Right lobe of liver (tissue), 6 donors: ENCODE measurements at places on chromosomes 2 and 18. TPM values are rescaled to one million over a fixed set of nuclear protein-coding genes. Genes with fewer than 3 reads are reported as not detected.
A peak's percentile ranks its signal among the peaks of the same experiment; 100 is the strongest.

DNA sequence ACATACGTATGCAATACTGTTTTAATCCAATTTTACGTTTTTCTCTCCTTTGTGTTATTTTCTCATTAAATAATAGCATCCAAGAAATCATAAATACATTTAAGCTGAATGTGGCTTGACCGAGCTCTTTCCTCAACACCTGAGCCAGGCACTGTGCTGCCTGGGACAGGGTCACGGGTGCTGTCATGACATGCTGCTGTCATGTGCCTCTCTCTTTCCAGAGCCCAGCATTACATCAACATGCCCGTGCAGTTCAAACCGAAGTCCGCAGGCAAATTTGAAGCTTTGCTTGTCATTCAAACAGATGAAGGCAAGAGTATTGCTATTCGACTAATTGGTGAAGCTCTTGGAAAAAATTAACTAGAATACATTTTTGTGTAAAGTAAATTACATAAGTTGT, 94.1 kb upstream of the LDLRAD4 start:
- peak; percentile 64 for DNase-seq

- no peak for DNase-seq
Observed at GRCh38 chr18:3914833-3915610, 465.1 kb downstream of the TGIF1 start.

DNA sequence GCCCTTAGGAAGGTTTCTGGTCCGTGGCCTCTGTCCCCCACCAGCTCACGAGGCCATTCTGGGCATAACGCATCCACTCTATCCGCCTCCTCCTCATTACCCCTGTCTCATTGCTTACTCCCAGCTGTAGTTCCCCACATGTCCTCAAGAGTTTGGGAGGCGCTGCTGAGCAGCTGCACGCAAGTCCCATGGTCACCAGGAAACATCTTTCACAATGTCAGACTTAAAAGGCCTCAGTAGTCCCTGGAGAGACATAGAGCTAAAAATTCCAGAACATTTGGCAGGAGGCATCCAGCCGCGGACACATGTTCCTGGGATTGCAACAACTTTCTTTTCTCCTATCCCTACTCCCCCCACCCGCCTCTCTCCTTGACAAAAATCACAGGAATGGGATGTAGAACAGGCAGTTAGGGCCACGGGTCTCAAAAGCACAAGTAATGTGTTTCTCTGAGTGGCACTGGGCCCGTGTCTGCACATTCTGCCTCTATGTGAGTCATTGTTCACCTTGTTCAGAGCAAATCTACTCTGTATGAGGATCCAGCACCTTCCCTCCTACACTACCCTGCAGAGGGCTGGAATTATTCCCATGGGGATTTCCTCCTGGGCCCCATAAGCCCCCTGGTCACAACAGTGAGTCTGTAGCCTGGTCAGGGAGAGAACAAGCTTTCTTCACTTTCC, 8.1 kb downstream of the LBH start:
- DNase-seq: peak; percentile 39

The GALNT3 gene
- total RNA-seq: 0.31 TPM

- no peak for DNase-seq
Observed at GRCh38 chr2:166614029-166614428, 120.0 kb upstream of the SCN7A start.

DNA sequence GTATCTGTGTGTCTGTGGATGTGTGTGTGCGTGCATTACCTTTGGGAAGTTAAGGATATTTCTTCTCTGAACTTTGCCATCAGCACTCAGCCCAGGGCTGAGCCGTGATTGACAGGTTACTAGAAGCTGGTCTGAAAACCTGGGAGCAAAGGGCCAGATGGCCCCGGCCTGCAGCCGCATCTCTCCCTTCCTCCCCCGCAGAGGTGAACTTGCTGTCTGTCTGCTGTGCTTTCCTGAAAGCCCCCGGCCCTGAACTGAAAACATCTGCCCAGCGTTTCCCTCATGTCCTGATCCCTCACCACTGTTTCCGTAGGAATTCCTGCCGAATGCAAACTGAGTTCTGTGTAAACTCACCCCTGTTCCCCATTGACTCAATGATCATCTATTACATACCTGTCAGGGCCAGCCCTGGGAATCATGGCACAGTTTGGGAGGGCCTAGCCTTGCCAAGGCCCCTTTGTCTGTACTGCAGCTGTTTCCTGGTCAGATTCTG, 45.8 kb downstream of the MYCN start:
- no peak for DNase-seq

The ITGA6 gene
- total RNA-seq: 14.9 TPM

- no peak for DNase-seq
Observed at GRCh38 chr2:150619607-150620330, 132.3 kb upstream of the RND3 start.

The APOB gene
- total RNA-seq: 3,271 TPM

DNA sequence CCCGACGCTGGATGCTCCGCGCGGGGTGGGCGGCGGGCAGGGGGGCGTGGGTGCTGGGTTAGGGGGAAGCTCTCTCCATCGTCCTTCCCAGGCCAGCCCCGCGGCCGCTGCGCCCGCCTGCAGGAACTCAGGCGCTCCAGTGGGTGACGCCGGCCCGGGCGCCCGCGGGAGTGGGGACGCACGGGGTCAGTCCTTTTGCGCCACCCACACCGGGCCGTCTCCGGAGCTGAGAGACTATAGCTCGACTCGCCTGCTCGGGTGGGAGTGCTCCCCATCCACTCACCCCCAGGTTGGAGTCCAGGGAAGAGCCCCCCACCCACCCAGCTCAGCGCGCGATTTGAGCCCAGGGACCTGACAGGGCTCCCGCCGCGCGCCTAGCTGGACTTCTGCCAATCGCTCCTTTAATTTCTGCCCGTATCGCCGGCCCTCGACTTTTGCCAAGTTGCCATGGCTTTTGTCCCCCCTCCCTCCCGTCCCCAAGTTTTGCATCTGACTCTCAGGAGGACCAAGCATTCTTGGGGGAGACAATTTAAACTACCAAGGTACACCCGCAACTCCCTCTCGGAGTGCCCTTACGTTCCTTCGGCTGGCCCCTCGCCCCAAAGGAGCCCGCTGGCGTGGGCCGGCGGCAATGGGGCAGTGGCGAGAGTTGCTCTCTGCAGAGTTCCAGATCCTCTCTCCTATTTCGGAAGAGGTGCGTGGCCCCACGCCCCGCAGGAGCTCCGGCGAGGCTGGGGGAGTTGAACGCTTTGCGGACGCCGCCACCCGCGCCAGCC, 205.8 kb upstream of the SMAD2 start:
- peak; percentile 48 for DNase-seq

DNA sequence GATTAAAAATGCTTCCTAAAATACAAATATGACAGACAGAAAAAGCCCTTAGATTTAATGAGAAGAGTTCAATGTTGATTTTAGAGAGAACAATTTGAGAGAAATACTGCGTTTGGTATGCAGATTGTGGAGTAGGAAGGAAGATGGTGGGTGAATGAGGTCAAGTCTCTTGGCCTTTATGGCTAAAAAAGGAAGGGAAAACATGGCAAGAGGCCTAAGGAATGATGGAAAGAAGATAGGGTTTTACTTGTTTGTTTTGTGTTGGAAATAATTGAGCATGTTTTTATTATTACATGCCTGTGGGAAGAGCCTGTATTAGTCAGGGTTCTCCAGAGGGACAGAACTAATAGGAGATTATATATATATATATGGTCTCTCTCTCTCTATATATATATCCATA, 318.1 kb downstream of the TRIB2 start:
- no peak for DNase-seq

DNA sequence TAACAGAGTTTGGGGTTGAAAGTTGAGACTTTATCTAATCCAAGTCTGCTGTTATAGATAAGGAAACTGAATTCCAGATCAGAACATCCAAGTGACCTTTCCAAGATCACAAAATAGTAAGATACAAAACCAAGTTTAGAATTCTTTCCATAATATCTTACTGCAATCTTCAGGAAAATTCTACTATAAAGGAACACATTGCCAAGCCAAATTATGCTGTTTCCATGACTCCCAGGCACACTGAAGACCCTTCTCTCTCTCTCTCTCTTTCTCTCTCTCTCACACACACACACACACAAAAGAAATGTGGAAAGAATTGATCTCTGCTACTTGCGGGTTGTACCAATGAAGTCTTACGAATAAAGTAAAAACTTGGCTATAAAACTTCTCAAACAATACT, 398.4 kb downstream of the METTL4 start:
- DNase-seq: no peak

GRCh38 chr2:8171608-8172007, 510.2 kb upstream of the ID2 start:
- no peak for DNase-seq

The PDE1A gene
- total RNA-seq: 1.3 TPM

GRCh38 chr2:116809109-116809508, 1005.4 kb upstream of the DDX18 start:
- DNase-seq: no peak

DNA sequence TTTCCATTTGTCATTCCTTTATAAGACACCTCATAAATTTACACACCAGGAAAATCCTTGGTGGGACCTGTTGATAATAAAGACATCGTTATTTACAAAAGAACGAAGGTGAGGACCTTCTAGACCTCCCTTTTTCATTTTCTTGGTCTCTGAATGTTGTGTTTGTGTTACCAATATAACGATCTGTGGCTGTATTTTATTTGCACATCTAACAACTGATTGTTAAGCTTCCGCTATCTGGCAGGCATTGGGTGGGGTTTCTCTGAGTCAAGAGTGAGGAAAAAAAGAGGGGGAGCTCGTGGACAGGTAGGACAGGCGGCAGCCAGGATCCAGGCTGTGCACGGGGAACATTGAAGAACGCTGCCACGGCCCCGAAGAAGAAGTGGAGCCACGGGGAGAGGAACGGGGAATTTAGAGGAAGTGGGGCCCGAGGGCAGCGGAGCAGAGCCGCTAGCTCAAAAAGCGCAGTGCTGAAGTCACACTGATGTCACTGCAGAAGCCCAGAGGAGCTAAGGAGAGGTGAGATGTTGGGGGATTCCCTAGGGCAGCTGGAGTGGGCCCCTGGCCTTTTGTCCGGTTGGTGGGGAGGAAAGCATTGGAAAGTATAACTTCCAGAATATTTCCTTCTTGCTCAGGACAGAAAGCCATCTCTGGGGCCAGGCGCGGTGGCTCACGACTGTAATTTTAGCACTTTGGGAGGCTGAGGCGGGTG, 20.9 kb upstream of the DNMT3A start:
- peak; percentile 55 for DNase-seq

The LCT gene
- 0.12 TPM for total RNA-seq

DNA sequence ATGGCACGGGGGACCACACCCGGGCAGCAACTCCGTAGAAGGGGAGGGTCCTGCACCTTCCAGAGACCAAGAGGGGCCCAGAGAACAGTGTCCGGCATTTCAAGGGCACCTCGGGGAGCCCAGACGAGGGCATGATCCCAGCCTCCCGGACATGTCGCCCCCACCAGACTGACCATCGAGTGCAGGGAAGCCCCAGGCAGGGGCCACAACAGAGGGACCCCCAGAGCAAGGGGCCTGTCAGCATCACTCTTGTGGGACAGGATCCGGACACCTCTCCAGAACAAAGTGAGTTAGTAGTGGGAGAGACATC, 50.4 kb upstream of the CTDP1 start:
- DNase-seq: no peak

DNA sequence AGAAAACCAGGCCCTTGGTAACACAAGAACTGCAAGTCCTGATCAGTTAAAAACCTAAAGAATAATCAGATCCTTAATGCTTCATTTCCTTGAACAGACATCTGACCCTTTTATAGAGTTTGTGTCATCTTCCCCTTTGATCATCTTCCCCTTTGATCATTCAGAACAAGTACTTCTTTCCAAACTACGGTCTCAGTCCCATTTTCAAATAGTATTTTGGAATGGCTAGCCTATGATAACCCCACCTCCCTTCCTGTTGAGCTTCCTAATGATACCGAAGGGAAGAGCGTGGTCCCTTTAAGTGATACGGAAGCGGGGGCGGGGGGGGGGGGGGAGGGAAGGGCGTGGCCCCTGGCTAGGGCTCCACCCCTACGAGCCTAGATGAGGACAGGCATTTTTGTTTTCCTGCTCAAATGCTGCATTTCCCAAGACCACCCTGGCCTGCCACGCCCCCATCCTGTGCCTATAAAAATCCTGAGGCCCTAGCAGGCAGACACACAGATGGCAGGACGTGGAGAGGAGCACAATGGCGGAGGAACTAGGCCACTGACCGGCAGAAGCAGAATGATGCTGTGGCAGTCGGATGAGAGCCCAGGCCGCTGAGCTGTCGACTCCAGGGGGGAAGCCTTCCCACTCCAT, 24.1 kb upstream of the CHRNA1 start:
- no peak for DNase-seq

GRCh38 chr2:6959751-6960150, 42.5 kb downstream of the RNF144A start:
- DNase-seq: no peak

The ARHGAP28 gene
- 1.4 TPM for total RNA-seq

DNA sequence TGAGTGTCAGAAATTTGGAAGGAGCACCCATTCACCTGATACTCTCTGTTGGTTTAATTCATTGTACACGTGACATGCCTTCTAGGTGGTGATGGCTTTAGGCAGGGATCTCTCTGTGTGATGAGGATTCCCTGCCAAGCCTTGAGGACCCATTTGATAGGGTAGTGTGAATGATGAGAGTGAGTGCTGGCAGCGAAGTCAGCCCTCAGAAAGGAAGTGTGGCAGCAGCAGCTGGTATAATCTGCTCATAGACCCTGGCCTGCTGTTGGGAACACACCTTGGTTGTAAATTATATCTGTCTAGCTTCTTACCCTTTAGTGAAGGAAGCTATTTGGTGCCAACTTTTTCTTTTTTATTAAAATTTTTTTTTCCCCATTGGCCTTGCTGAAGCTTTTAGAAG, 164.5 kb downstream of the HAUS1 start:
- no peak for DNase-seq

The TBC1D8 gene
- 27.2 TPM for total RNA-seq

The SCN7A gene
- 0.27 TPM for total RNA-seq

DNA sequence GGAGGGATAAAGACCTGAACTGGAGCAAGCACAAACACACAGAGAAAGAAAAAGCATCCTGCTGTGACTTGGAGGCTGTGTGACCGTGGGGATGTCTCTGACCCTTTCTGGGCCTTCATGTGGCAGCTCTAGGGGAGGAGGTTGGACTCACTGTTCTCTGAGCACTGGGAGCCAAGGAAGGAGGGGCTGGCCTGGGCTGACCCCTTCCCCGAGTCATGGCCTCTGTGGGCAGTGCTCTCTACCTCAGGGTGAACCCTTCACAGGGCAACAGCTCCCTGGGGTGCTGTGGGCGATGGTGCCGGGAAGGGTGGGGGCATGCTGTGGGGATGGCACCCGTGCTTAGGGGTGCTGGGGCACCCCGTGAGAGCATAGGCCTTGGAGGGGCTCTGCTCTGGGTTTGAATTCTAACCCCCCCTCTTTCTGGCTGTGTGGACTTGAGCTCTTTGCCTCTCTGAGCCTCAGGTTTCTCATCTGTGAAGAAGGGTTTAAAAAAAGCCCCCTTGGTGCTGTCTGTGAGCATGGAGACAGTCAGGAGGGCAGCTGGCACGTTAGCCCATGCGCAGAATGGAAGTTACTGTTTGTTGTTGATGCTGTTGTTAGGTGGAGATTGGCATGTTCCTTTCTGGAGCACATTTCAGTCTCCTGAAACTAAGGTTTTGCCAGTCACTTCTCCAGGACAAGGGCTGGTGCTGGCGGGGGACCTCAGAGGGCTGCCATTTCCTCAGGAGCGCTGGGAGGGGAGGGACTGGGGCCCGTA, 700 bp downstream of the TOGARAM2 start:
- no peak for DNase-seq

- no peak for DNase-seq
Observed at GRCh38 chr2:224987733-224988132, 54.5 kb downstream of the DOCK10 start.
